ENCODE measurements at places on chromosomes 16 and 17.

GRCh38 chr17:3905017-3905520, 11.2 kb downstream of the P2RX1 start:
- no peak for DNase-seq

DNA sequence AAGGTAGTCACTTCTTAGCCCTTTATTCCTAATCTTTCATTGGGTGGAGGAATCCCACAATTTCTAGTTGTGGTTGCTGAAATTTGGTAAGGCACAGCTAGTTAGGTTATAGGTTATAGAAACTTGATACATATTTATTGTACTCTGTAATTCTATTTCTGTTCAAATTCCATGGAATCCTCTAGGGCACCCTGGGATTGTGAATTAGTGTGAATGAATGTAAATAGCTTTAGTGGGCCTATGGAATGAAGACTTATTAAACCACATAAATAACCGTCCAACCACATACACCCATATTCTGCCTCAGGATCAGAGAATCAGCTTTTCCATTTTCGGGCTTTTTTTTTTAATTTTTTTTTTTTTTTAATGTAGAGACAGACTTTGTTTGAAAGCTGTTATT, 9.2 kb downstream of the TANC2 start:
- DNase-seq, result no peak

DNA sequence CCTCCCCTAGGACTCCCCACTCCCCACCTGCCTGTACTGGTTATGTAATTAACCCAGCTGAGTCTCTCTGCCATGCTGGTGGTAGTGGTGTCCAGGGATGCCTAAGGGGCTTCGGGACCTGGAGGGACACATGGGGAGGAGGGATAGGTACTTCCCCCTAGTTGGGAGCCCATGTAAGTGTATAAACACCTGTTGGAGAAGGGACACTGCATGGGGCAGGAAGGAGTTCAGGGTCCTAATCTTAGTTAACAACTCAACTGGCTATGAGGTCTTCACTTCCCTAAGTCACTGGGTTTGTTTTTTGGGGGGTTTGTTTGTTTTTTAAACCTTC, 1.3 kb downstream of the RASL10B start:
- no peak for DNase-seq

GRCh38 chr17:59415397-59415796, 83.9 kb downstream of the YPEL2 start:
- DNase-seq, result no peak

DNA sequence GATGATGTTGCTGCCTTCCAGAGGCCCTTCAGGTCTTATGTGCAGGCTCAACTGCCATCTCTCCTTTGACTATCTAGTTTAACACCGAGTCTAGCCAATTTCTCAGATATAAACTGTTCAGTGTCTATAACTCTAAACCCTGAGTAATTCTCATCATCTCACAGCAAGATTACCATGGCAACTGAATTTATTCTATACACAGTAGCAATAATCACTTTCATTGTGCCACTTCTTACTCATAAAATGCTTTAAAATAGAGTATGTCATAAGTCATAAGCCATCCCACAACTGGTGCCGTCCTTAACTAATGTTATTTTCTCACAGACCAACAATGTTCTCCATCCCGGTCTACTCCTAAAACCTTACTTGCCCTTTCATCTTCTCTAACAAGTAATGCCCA, 45.0 kb downstream of the SYNRG start:
- no peak for DNase-seq

GRCh38 chr16:19704321-19705145, 13.5 kb downstream of the KNOP1 start:
- no peak for DNase-seq

DNA sequence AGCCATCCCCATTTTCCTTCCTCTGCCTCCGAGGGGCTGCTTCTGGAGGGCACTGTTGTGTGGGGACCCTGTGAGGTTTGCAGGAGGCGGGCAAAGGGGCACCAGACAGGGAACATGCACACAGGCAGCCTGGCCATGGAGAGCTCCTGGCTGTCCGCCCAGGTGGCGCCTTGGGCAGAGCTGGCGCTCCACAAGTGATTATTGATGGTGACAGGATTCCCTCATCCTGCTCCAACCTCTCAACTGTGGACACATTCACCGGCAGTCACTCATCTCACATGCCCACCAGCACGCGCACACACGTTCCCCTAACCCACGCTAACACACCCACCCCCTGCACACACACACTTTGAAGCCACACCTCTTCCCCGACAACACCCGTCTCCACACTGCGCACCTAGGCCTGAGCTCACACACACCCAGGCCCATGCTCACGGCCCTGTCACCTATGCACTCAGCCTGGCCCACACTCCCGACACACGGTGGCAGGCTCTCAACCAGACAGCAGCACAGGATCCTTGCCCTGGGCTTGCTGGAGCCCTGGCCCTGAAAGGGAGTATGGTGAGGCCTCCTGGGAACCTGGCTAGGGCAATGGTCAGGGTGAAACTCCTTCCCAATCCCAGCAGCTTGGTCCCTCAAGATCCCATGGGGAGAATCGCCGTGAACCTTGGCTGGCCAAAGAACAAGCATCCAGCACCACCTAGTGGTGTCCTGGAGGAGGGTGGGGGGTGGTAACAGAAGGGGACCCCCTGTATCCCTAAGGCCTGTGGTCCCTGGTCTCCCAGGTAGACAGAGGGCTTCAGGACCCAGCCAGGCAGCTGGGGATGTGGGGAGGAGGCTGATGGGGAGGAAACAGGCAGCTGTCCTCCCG, 3.6 kb downstream of the PNMT start:
- peak; percentile 29 for DNase-seq

GRCh38 chr17:22463110-22463850, 771.0 kb downstream of the KCNJ18 start:
- DNase-seq, result peak; percentile 43

DNA sequence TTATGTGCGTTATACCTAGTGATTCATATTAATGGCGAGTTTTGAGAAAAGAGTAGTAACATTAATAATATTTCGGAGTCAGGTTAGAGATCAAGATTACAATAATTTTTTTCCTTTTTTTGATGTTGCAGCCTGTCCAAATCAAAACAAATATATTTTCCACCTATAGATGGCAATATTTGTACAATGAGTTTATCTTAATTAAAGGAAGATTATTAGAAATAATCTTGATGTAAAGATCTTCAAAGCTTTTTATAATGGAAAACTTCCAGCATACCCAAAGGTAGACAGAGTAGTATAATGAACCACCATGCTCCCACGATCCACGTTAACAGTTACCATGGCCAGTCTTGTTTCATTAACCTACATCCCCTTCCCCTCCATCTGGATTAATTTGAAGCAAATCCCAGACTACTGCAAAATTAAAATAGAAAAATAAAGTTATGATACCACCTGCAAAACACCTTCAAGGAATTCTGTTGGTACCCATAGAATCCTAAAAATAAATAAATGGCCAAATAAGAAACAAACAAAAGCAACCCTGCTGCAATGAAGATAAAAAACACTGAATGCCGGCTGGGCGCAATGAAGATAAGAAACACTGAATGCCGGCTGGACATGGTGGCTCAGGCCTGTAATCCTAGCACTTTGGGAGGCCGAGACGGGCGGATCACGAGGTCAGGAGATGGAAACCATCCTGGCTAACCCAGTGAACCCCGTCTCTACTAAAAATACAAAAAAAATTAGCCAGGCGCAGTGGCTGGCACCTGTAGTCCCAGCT, 46.5 kb upstream of the GINS3 start:
- DNase-seq, result no peak

All from pons (tissue), 1 donor.